ENCODE measurements at places on chromosomes 12 and 14. TPM values are rescaled to one million over a fixed set of nuclear protein-coding genes. Genes with fewer than 3 reads are reported as not detected.
A peak's percentile ranks its signal among the peaks of the same experiment; 100 is the strongest.

The RFLNA gene
- total RNA-seq = 1.1 TPM

- peak; percentile 28 for DNase-seq
These were observed 124.5 kb downstream of the BTG1 start for GRCh38 chr12:92020983-92021665.

GRCh38 chr14:49594347-49595091, 4.2 kb upstream of the LRR1 start:
- peak; percentile 76 for DNase-seq

- DNase-seq = peak; percentile 30
These were observed 28.3 kb downstream of the MMAB start for GRCh38 chr12:109544955-109545531.

DNA sequence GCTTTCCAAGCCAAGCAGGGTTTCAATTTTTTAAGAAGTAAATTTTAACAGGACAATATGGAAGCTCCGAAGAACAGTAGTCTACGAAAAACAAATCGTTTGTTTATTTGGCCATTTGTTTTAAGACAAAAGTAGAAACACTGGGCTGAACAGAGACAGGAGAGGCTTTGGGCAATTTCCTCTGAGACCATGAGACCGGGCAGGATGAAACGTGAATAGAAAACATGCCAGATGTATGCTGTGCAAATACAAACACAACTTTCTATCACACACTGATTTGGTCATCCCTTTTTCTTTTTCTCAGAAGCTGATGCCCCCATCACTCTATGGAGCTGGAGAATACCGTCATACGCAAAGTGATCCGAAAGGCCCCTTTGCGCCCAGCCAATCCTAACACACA, 1111.1 kb downstream of the BCL11B start:
- DNase-seq = no peak

DNA sequence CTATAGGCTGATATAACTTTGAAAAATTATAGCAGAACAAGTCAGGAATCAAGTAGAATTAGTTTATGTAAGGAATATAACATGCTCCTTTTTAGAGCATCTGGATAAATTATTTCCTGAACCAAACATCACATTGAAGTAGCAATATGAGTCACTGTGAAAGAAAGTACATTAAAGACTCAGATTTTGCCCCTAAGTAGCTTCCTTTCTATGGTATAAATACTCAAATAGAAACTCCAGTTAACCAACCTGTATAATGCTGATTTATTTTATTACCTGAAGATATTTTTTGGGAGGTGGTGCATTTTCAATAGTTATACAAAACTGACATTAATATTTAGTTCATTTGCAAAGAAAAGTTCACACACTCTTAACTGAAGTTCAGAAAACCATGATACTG, 312.1 kb downstream of the ITPR2 start:
- no peak for DNase-seq

GRCh38 chr12:18580291-18580690, 157.5 kb downstream of the PLCZ1 start:
- peak; percentile 57 for DNase-seq

DNA sequence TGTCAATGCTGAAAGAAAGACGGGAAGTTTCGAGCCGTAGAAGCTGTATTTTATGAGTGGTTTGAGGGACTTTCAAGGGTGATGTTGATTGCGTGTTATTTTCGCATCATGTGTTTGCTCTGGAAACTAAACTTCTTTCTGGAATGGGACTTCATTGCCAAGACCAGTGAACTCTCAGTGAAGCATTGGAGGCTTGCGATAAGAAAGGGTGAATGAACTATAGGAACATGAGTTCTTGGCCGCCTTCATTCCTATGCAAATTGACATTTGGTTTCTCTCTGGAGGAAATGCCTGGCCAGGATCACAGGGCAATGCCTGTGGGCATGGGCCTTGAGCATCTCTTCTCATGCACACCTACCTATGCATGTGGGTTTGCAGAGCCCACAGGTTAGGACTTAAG, 372.7 kb downstream of the GLT1D1 start:
- DNase-seq = no peak

- DNase-seq = no peak
These were observed 296.7 kb downstream of the FBXL14 start for GRCh38 chr12:1297639-1298175.

- DNase-seq = no peak
These were observed 114.0 kb upstream of the KRAS start for GRCh38 chr12:25364529-25365339.

DNA sequence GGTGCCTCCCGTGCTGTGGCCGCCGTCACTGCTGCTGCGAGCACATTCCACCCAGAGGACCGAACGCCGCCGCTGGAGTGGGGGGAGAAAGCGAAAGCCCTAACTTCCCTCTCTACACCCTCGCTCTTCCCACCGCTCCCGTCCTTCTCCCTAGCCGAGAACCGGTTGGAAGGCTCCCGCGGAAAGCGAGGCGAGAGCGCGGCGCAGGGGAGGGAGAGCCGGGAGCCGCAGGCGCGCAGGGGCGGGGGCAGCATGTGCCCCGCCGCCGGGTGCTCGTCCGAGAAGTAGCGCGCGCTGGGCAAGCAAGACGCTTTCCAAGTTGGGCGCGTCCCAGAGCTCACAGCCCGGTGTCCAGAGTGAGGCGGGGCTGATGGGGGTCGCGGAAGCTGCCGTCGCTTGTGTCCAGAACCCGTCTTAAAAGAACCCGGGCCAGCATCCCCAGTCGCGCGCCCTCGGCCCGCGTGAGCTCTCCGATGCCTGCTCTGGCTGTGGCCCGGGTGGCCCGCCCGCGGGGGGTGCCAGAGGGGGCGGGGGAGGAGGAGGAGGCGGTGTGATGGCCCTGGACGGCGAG, at the start of gene TRHDE:
Gene TRHDE (plus strand): TSS at position 280 of the 571 bp plus-strand sequence. CDS start 274 bp downstream, at position 554.
- peak; percentile 4 for DNase-seq

DNA sequence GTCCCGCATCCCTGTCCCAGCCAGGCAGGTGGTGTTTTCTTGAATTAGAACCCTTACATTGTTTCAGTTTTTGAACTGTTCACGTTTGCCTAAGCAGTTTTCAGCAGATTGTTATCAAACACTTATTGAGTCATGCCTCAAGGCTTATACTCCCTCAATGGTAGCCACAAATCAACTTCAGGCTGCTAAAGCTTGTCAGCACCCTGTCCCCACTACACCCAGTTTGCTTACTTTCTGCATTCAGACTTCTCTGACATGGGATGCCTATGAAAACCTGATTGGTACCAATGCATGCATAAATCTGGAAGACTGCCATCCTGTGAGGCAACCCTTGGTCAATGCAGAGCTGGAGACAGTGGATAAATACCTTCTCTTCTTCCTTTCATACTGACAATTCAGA, 225.4 kb downstream of the BTG1 start:
- peak; percentile 26 for DNase-seq

The GNG2 gene
- total RNA-seq = 10.0 TPM

DNA sequence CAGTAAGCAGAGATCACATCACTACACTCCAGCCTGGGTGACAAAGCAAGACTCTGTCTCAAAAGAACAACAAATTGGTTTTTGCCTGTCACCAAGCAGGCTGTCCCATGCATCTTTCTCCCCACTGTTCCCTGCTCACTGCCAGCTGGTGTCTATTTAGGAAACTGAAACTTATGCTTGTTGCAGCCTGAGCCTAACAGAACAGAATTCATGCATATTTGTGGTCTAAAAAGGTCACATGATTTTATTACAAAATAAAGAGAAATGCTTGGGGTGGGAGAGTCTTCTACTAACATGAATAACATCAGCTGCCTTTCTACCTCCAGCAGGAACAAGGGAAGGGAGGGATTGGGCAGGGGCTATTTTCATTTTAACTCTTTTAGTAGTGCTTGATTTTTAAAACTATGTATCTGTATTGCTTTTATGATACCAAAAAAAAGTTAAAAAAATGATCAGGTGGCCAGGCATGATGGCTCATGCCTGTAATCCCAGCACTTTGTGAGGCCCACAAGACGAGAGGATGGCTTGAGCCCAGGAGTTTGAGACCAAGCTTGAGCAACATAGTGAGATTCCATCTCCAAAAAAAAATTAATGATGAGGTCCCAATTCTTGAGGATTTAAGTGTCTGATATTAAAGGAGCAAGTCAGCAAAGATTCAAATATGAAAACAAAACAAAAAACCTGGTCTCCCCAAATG, 923 bp downstream of the STAT2 start:
- DNase-seq = peak; percentile 89

GRCh38 chr12:115437061-115437567, 753.1 kb upstream of the TBX3 start:
- peak; percentile 55 for DNase-seq

- DNase-seq = peak; percentile 22
These were observed 122.0 kb upstream of the ATXN7L3B start for GRCh38 chr12:74415633-74416032.

The CLMN gene
- 1.8 TPM for total RNA-seq

- no peak for DNase-seq
These were observed 33.5 kb downstream of the SLC25A21 start for GRCh38 chr14:37138898-37139297.

The IQSEC3 gene
- total RNA-seq = 0.41 TPM

DNA sequence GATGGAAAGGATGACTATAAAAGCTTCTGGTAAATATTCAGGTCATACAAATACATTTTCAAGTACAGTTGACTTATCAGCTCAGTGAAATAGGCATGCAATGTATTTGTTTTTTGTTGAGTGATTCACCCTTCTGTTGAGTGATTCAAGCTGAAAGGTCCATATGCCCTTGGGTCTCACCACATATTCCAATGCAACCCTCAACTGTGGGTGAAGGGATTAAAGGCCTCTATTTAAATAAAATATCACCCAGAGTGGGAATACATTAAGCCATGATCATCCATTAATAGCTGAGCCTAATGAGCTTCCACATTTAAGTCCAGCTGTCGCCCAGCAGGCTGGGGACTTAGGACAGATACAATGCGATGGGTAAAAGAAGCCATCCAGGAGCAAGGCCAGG, 120.2 kb downstream of the CRACR2A start:
- peak; percentile 20 for DNase-seq

The C14orf39 gene
- 0.18 TPM for total RNA-seq

GRCh38 chr12:49294086-49294803, 702 bp upstream of the PRPH start:
- DNase-seq = no peak

DNA sequence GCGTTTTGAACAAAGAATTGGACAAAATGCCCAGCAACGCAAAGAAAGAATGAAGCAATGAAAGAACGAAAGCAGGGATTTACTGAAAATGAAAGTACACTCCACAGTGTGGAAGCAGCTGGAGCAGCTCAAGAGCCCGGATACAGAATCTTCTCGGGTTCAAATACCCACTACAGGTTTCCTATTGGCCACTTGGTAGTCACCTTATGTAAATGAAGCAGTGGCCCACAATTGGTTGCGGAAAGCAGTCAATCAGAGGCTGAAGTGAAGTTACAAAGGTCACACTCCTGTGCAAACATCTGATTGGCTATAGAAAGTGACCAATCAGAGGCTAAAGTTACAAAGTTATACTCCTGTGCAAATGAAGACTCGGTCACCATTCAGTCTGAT, 15.0 kb upstream of the PPP1R13B start:
- peak; percentile 59 for DNase-seq

GRCh38 chr12:78361683-78362082, 502.9 kb upstream of the SYT1 start:
- no peak for DNase-seq

DNA sequence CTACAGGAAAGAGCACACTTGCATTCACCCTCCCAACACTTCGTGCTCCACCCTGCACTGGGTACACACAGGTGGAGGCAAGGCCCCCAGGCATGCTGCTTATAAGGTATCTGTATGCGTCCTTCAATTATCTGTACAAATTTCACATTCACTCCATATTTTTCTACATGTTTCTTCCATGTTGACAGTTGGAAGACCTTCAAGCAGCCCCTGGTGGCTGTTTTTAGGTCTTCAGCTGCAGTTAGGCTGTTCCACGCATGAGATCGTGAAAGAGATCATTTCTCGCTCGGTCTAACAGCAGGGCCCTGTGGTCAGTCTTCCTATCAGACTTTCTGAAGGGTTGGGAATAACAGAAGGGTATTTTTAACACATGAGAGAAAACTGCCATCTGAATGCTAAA, 47.1 kb downstream of the PLXNC1 start:
- DNase-seq = no peak

- DNase-seq = peak; percentile 95
These were observed 41.4 kb downstream of the BORCS5 start for GRCh38 chr12:12398026-12398859.

DNA sequence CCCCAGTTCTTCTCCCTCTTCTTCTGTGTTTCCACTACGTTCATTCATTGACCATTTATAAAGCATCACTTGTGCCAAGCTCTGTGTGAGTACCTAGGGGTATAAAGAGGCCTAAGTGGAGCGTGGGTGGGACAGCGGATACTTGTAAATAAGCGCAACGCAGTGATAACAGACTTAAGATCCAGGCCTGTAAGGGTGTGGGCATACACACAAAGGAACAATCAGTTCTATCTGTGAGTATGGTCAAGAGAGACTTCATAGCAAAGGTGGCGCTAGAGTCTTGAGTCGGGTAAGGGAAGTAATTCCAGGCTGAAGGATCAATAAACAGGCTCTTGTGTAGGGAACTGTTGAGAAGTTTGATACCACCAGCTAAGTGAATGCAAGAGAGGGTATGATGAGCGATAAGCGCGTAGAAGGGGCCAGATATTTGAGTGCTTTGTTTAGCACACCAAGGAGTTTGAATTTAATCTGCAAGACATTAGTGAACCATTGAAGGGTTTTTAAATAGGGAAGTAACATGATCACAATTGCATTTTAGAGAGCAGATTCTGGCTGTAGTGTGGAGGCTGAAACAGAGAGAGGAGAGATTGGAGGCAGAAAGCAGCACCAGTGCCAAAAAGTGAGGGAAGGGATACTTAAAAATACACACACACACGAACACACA, 1.0 kb upstream of the GXYLT1 start:
- DNase-seq = no peak

DNA sequence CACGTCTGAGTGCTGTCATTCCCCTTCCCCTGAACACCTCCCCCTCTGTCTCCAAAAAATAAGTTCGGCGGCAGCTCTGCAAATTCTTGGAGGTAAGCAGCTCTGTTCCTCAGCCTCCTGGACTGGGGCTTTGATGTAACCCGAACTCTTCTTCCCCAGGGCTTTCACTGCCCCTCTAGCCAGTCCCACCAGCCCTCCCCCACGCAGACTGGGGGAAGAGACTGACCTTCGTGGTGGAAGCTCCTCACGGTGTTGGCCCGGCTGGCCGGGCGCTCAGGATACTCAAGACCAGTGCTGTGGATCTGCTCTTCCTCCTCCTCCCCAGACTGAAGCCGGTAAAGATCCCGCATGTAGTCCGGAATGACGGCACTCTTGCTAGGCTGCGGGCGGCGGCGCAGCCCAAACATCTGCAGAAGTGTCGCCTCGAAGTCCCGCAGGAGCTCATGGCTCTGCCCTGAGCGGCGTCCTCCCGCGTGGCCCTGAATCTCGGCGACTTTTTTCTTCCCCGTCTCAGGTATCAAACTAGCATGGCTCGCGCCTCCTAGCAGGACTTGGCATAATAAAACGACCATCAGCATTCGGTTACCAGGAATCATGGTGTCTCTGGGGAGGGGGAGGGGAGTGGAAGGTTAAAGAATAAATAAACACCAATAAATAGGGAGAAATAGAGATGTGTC, 4.9 kb downstream of the BMP4 start:
- no peak for DNase-seq

GRCh38 chr14:72739446-72740405, 154.2 kb downstream of the DPF3 start:
- no peak for DNase-seq

The CDKL1 gene
- 7.3 TPM for total RNA-seq
